ENCODE measurements at places on chromosomes 4 and X.

DNA sequence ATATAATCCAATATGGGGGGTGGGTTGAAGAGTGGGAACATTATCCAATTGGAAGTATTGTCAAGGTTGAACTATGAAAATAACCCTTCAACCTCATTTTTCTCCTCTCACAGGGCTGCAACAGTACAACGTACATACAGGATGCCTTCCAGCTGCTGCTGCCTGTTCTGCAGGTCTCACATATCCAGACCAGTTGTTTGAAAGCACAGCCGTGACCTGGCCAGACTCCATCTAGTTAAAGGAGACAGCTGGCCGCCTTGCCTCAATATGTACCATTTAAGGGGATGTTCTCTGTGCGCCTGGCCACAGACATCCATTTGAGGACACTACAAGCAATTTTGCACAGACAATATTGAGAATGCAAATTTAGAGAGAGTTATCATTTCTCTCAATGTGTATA lies 75.7 kb downstream of the FAM114A1 start:
- no peak for DNase-seq

- DNase-seq: no peak
Observed at GRCh38 chr4:74590476-74590875, 145.5 kb downstream of the AREG start.

DNA sequence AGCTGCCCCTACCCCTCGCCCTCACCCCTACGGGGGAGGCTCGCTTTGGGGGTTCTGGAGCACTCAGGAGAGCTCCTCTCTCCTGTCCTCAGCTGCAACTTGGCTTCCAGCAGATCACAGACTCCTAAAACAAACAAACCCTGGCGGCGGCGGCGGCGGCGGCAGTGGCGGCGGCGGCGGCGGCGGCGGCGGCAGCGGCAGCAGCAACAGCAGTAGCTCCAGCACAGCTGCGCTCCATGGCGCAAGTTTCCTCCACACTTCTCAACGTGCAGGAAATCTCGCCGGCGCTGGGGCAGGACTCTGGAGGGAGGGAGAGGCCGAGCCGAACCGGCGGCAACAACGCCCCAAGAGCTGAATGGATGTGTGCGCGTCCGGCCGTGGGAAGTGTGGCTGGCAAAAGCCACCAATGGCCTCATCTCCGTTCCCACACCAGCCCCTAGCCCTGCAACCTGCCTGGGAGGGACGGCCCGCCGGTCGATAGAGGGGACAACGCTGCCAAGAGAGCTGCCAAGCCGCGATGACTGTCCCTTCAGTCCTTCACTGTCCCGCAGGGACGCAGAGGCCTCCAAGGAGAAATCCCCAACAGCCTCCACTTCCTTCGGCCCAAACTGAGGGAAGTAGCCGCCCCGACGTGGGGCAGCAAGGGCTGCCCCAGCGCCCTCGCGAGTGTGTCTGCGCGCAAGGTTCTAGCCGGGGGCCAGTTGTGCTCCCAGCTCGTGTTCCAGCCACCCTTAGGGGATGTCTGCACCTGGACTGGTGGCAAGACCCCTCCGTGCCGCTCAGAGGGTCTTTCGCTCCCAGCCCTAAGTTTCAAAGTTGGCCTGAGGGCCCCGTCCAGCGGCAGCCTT lies 775 bp downstream of the SHROOM4 start:
- DNase-seq: no peak

GRCh38 chr4:86947501-86948120 lies 12.8 kb downstream of the AFF1 start:
- DNase-seq: no peak

DNA sequence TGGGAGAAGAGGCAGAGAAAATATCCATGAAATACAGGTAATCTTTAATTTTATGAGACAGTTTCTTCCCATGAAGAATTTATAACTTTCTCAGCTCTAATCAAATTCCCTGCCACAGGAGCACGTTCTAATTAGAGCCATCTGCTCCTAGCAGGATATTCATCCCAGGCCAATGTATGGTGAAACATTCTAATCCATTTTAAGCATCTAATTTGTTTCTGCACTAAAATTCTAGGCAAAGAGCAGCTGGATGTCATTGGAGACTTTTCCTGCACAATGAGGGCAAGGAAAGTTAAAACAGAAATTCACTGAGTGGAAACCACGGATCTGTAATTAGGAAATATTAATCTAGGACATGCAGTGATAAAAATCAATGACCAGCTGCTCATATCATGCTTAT lies 107.7 kb upstream of the ZFP42 start:
- DNase-seq: no peak

DNA sequence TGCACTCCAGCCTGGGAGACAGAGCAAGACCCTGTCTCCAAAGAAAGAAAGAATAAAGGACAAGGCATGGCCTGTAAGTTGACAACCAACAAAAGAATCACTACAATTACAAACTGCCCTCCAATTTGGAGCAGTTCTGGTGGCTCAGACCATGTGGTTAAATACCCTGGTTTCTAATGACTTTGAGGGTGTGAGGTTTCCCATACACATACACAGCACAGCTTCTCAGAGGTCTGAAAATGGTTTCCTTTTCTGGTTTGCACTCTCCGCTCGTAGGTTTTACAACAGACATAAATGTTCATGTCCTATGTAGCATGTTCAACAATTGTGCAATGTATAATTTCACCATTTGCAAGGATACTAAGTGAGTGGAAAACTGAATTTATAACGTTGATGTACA lies 34.2 kb upstream of the MXRA5 start:
- no peak for DNase-seq
